ENCODE measurements at places on chromosomes 5 and 9. TPM values are rescaled to one million over a fixed set of nuclear protein-coding genes. Genes with fewer than 3 reads are reported as not detected.

- no peak overlapping the region for H3K4me3 ChIP-seq
- H3K27me3 ChIP-seq, result peaks cover 4% of the 10 kb centered on the region
- H3K27ac ChIP-seq, result no peak overlapping the region
- no peaks in the 10 kb centered on the region for H3K36me3 ChIP-seq
- DNase-seq, result no peak
Observed at GRCh38 chr5:52073993-52074689, 690.9 kb downstream of the ISL1 start.

DNA sequence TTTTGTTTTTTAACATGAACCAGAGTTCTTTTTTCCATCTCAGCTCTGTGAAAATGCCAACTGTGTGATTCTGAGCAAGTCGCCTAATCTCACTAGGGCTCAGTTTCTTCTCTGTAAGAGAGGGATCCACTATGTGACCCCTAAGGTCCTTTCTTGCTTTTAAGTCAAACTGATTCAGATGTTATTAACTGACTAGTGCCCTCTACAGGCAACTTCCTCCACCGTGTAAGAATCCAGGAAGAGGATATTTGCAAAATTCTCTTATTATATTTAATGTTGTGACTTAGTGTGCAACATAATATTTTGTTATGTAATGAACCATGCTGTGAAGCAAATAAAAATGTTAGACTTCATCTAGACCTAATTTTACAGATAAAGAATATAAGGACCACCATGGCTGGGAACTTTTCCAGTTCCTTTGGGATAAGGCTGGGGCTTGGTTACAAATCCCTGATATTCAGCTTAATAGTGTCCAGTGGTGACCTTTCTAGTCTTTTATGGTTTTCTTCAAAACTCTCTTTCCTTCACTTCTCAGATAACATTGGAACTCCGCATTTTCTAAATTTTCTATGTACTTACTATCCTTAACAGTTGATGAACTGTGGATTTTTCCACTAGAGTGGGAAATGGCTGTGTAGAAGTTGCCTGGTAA, 244.7 kb downstream of the PIK3R1 start:
- no peak for DNase-seq
- H3K27ac ChIP-seq, result no peak overlapping the region
- no peak overlapping the region for H3K4me3 ChIP-seq
- no peaks in the 10 kb centered on the region for H3K27me3 ChIP-seq
- no peaks in the 10 kb centered on the region for H3K36me3 ChIP-seq

Gene SPINK13
- total RNA-seq, result not detected

GRCh38 chr9:90901933-90902332, 100.3 kb downstream of the SYK start:
- H3K4me1 ChIP-seq, result no peaks in the 10 kb centered on the region
- no peaks in the 10 kb centered on the region for H3K27me3 ChIP-seq
- H3K4me3 ChIP-seq, result no peak overlapping the region

- H3K27me3 ChIP-seq, result no peaks in the 10 kb centered on the region
- peak overlapping the region; percentile 85 for H3K27ac ChIP-seq
- H3K4me1 ChIP-seq, result peaks cover 20% of the 10 kb centered on the region
- no peak for DNase-seq
- no peak overlapping the region for H3K4me3 ChIP-seq
- H3K36me3 ChIP-seq, result no peaks in the 10 kb centered on the region
Observed at GRCh38 chr5:89265511-89266179, 382.7 kb upstream of the MEF2C start.

GRCh38 chr5:7096294-7096693, 299.6 kb upstream of the ADCY2 start:
- no peak overlapping the region for H3K4me3 ChIP-seq
- no peaks in the 10 kb centered on the region for H3K36me3 ChIP-seq
- DNase-seq, result no peak
- no peak overlapping the region for H3K27ac ChIP-seq
- no peaks in the 10 kb centered on the region for H3K4me1 ChIP-seq

Gene RAD1
- total RNA-seq, result 24.7 TPM

GRCh38 chr9:35424356-35425352, 65.3 kb upstream of the RUSC2 start:
- H3K4me1 ChIP-seq, result no peaks in the 10 kb centered on the region
- DNase-seq, result no peak
- H3K4me3 ChIP-seq, result no peak overlapping the region

DNA sequence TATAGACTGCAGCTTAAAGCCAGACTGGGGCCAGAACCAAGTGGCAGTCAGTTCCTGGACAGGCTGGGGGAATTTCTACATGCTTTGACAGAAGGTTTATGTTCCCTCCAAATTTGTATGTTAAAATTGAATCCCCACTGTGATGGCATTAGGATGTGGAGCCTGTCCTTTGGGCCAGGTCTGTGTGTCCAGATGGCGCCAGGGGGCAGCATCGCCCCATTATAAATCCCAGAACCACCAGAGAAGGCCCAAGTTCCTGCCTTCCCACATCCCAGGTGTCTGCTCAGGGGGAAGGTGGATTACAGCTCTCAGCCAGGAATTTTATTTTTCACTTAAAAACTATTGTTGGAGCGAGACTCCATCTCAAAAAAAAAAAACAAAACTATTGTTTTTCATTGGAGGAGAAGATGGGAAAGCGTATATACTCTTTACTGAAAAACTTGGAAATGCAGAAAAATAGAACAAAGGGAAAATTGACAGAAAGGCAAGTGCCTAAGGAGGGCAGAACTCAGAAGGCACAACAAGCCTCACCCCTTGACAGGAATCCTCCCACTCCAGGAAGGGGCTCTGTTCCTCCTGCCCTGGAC, 5.0 kb downstream of the IL3 start:
- H3K36me3 ChIP-seq, result no peaks in the 10 kb centered on the region
- DNase-seq, result no peak
- H3K27me3 ChIP-seq, result no peaks in the 10 kb centered on the region
- peaks cover 2% of the 10 kb centered on the region for H3K4me1 ChIP-seq
- no peak overlapping the region for H3K4me3 ChIP-seq
- H3K27ac ChIP-seq, result no peak overlapping the region

- H3K27me3 ChIP-seq, result no peaks in the 10 kb centered on the region
- H3K36me3 ChIP-seq, result peaks cover 39% of the 10 kb centered on the region
- no peak overlapping the region for H3K27ac ChIP-seq
- H3K4me1 ChIP-seq, result peaks cover 16% of the 10 kb centered on the region
- no peak overlapping the region for H3K4me3 ChIP-seq
Observed at GRCh38 chr5:135344349-135344748, 54.7 kb downstream of the MACROH2A1 start.

DNA sequence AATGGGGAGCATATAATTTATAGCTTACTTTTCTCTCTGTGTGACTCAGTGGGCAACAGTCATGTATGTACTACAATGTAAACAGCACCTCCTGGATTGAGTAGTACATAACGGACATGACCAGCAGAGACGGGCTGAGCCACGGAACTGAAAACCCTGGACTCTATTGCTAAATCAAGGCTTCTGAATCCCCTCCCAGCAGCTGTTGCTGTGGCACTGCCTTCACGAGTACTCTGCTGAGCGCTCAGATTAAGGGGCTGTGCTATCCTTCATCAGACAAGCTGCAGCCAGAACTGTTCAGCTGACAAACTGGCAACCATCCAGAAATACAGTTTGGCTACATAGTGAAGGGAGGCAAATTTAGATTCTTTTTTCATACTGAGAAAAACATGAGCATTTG, 131.3 kb upstream of the CCDC180 start:
- peaks cover 3% of the 10 kb centered on the region for H3K27me3 ChIP-seq
- no peak for DNase-seq
- H3K27ac ChIP-seq, result no peak overlapping the region
- H3K4me3 ChIP-seq, result no peak overlapping the region
- H3K4me1 ChIP-seq, result peaks cover 8% of the 10 kb centered on the region

Gene SLC6A7
- total RNA-seq, result not detected

GRCh38 chr5:80141147-80141671, 106.1 kb downstream of the THBS4 start:
- H3K4me1 ChIP-seq, result peaks cover 41% of the 10 kb centered on the region
- peaks cover 15% of the 10 kb centered on the region for H3K36me3 ChIP-seq
- H3K4me3 ChIP-seq, result peak overlapping the region; percentile 5
- H3K27me3 ChIP-seq, result no peaks in the 10 kb centered on the region
- peak overlapping the region; percentile 93 for H3K27ac ChIP-seq

GRCh38 chr5:143194206-143194605, 209.3 kb downstream of the NR3C1 start:
- H3K4me1 ChIP-seq, result peaks cover 4% of the 10 kb centered on the region
- no peak overlapping the region for H3K27ac ChIP-seq
- peaks cover 5% of the 10 kb centered on the region for H3K36me3 ChIP-seq
- no peak overlapping the region for H3K4me3 ChIP-seq

- DNase-seq, result no peak
- no peak overlapping the region for H3K27ac ChIP-seq
- H3K36me3 ChIP-seq, result peaks cover 1% of the 10 kb centered on the region
- H3K4me1 ChIP-seq, result peaks cover 15% of the 10 kb centered on the region
- no peak overlapping the region for H3K4me3 ChIP-seq
Observed at GRCh38 chr5:30113542-30113941, 1079.9 kb upstream of the CDH6 start.

Gene SH2D3C
- 9.4 TPM for total RNA-seq

Gene BAAT
- 0.24 TPM for total RNA-seq

DNA sequence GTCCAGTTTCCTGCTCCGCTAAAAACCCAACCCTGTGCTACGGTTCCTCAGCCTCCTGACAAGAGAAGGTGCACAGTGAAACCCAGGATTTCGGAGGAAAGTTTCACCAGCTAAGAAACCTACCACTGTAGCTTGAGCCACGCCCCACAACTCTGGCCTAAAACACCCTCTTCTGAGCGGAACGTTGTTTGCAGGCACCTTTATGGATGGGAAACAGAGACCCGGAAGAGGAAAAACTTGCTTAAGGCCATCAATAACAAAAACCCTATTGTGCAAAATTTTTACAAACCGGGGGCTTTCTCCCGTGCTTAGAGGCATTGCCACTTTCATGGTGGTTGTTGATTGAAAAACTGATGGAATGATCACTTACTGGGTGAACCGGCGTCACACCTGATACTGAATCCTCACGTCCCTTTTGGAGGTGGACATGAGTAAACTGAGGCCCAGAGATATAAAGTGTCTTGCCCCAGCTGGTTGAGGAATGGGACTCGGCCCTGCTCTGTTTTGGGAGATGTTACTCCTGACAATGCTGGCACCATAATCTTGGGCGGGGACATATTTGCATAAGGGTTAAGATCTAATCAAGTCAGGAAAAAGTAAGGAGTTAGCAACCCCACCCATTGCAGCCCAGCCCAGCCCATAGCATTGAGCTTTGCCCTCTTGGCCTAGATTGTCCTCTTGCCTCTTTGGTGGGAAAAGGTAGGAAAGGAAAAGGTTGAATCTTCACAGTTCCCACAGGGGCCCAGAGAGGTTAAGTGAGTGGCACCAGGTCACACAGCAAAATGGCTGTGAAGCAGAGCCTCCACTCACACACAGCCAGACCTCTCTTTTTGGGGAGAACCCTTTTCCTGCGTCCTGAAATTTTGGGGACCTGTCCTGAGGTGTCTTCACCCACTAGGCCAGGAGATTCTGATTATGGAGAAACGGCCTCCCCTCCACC, 23.2 kb upstream of the PTGS1 start:
- no peaks in the 10 kb centered on the region for H3K36me3 ChIP-seq
- DNase-seq, result no peak
- H3K27me3 ChIP-seq, result peaks cover 6% of the 10 kb centered on the region
- H3K4me1 ChIP-seq, result peaks cover 5% of the 10 kb centered on the region
- peak overlapping the region; percentile 78 for H3K4me3 ChIP-seq

DNA sequence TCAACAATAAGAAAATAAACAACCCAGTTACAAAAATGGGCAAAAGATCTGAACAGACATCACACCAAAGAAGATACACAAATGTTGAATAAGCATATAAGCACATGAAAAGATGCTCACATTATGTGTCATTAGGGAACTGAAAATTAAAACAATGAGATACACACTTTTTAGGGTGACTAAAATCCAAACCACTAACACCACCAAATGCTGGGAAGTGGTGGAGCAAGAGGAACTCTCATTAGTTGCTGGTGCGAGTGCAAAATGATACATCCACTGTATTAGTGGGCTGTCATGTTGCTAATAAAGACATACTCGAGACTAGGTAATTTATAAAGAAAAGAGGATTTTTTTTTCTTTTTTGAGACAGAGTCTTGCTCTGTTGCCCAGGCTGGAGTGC, 329.1 kb downstream of the TMEM38B start:
- H3K4me3 ChIP-seq, result no peak overlapping the region
- H3K27ac ChIP-seq, result no peak overlapping the region
- H3K36me3 ChIP-seq, result no peaks in the 10 kb centered on the region
- no peak for DNase-seq

Gene SV2C
- total RNA-seq, result not detected

DNA sequence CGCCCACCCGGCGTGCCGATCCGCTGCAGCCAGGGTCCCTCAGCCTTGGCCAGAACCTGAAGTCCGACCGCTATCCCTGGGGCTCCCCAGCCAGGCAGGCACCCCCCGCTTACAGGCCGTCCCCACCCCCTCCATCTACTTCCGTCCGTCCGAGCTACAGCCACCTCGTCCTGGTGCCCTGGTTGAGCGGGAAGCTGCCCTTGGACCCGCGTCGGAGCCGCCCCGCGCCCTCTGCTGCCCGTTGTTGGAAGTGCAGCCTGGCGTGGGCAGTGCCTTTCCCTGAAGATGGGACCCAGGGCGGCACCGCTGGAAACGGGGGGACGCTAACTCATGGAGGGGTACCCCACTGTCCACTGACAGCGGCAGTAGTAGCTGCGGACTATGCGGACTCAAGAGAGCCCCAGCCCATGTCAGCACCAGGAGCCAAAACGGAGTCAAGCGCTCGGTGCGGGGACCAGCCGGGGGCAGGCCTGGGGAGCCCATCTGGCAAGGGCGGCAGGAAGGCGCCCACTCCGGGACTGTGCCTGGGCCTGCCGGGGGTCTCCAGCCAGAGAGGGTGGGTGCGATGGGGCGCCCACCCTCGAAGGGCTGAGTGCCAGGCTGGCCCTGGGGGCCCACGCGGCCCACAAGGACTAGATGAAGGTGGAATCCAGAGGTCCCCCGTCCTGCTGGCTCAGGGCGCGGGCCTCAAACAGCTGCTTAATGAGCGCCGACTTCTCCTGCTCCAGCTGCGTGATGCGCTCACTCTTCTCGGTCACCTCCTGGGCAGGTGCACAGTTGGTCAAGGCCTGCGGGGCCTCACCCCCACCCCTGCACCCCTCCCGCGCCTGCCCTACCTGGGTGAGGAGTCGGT, 6.1 kb downstream of the SAPCD2 start:
- H3K4me3 ChIP-seq, result no peak overlapping the region
- H3K36me3 ChIP-seq, result no peaks in the 10 kb centered on the region
- no peak overlapping the region for H3K27ac ChIP-seq
- DNase-seq, result no peak
- H3K4me1 ChIP-seq, result peaks cover 6% of the 10 kb centered on the region

DNA sequence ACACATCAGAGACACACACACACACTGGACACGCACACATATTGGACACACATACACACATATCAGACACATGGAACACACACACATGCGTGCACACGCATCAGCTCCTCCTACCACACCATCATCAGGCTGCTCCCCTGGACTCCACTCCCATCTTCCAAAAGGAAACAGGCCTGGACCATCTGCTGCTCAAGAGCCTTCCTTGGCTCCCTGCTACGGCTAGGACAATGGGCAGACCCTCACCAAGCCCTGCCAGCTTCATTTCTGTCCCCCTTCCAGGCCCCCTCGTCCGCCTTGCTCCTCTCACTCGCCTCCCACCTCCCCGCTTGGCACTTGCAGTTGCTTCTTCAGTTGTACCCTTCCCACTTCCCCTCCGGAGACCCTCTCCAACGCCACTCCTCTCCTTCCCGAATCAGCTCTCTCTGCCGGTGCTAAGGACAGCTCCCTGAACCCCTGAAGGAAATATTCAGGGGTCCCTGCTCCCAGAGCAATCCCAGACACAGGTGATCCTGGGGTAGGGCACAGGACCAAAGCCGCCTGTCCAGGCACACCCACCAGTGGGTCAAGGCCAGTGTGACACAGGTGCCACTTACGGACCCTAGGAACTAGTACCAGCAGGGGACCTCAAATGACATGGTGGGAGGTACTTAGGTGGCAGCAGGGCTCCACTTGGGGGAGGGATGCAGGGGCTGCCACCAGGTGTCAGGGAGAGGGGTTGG, 12.1 kb upstream of the LAMC3 start:
- no peaks in the 10 kb centered on the region for H3K36me3 ChIP-seq
- no peak for DNase-seq
- no peak overlapping the region for H3K27ac ChIP-seq

Gene MAML1
- 29.9 TPM for total RNA-seq
